ENCODE measurements at places on chromosomes 11 and 22. TPM values are rescaled to one million over a fixed set of nuclear protein-coding genes. Genes with fewer than 3 reads are reported as not detected.

GRCh38 chr11:130092661-130093060 lies 23.0 kb downstream of the APLP2 start:
- no peaks in the 10 kb centered on the region for H3K36me3 ChIP-seq
- H3K27me3 ChIP-seq, result no peaks in the 10 kb centered on the region
- H3K27ac ChIP-seq, result no peak overlapping the region

The OR6A2 gene
- not detected for total RNA-seq

GRCh38 chr11:69660001-69660500 lies 15.1 kb downstream of the LTO1 start:
- no peak overlapping the region for H3K4me3 ChIP-seq
- H3K27ac ChIP-seq, result no peak overlapping the region
- H3K27me3 ChIP-seq, result no peaks in the 10 kb centered on the region

The OR2D2 gene
- total RNA-seq, result not detected

All from stomach (tissue), 19 donors.